ENCODE measurements at places on chromosomes 7 and 10.
A peak's percentile ranks its signal among the peaks of the same experiment; 100 is the strongest.

- DNase-seq = no peak
These were observed 125.0 kb upstream of the NPY start for GRCh38 chr7:24158975-24159374.

GRCh38 chr7:42478717-42479116 lies 241.7 kb upstream of the GLI3 start:
- DNase-seq = no peak

GRCh38 chr7:22420973-22421635 lies 64.2 kb upstream of the RAPGEF5 start:
- DNase-seq = no peak

- no peak for DNase-seq
These were observed 81.8 kb upstream of the GPR26 start for GRCh38 chr10:123584419-123584775.

DNA sequence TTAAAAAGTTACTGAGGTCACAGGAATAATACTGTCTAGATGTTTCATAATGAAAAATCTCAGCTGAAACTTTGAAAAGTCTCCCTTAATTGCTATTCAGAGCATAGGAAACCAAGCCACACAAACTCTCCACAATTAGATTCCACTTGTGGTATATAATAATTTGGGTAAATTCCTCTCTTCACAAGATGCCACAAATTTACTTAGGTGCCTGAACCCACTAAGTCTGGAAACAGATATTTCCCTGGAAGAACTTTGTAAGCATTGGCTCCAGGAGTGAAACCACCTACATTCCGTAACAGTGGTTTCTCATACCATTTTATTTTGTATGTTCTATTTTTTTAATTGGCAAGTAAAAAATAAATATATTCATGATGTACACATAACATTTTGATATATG lies 493.4 kb downstream of the SEMA3D start:
- DNase-seq = no peak

DNA sequence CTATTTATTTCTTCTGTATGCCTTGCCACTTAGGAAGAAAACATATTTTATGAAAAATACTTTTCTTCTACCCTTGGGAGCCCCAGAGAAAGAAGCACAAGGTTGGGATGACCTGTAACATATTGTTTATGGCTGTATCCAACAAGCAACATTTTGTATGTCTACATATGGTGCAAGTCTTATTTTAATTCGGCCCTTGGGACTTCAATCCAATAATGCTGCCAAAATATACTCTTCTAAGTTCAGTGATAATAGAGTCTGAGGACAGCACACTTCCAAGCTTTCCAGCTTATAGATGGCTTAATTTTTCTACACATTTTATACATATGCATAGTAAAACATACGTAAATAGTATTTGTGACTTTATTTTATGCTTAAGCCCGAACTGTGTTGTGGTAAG lies 318.5 kb upstream of the SEMA3A start:
- no peak for DNase-seq

DNA sequence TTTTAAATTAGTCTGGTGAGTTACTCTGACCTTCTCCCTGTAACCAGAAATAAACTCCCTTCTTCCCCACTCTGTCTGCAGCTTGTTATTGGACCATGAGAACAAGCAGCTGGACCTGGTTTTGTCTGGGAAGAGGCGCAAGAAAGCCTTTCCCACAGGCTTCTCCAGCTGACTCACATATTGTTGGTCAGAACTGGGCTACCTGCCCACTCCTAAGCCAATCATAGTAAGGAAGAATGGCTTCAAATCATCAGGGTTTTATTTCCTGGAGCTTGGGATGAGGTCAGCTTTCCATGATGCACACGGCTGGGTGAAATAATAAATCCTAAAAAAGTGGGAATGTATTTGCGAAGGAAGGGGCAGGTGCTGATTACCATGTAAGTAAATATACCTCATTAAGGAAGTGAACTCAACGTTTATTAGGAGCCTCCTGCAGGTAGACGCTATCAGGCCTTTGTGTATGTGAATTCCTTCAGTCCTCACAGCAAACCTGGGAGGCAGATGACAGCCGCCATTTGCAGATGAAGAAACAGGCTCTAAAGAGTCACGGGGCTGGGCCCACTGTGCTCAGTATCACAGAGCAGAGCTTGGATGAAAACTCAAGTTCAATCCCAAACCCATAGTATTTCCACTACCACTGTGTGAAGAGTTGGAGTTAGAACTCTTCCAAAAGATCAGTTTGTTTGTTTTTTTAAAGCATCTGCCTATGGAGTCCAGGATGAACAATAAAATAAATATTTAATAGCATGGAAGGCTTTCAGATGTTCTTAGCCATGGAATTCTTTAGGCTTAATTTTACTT lies 32.8 kb downstream of the IL15RA start:
- no peak for DNase-seq

GRCh38 chr10:88883448-88883809 lies 3.4 kb downstream of the STAMBPL1 start:
- peak; percentile 53 for DNase-seq

DNA sequence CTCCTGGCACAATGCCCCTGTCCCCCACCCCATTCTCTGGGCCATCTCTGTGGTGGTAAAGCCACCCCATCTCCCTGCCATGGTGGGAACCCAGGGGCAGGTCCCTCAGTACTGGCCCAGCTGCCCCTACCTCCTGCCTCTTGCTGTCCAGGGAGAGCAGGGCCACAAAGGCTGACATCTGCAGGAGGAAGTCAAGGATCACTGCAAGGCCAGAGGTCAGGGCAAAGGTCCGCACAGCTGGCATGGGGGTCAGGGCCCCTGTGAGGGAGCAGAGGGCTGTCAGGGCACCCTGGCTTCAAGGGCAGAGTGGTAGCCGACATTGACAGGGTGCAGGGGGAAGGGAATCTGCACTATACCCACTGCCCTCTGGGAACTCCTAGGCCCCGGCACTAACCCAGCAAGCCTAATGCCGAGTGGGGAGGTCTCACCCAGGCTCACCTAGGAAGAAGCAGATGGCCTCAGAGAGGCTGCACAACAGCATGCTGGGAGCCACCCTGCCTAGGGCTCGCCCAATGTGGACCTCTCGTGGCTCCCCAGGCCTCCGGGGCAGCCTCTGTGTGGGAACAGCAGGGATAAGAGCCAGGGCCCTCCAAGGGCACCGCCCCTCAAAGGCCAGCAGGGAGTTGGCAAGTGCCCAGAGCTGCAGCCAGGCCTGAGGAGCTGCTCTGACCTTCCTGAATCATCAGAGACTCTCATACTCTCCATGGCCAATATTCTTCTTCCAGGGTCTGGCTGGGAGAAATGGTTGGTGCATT lies 7.7 kb downstream of the NPC1L1 start:
- DNase-seq = no peak

DNA sequence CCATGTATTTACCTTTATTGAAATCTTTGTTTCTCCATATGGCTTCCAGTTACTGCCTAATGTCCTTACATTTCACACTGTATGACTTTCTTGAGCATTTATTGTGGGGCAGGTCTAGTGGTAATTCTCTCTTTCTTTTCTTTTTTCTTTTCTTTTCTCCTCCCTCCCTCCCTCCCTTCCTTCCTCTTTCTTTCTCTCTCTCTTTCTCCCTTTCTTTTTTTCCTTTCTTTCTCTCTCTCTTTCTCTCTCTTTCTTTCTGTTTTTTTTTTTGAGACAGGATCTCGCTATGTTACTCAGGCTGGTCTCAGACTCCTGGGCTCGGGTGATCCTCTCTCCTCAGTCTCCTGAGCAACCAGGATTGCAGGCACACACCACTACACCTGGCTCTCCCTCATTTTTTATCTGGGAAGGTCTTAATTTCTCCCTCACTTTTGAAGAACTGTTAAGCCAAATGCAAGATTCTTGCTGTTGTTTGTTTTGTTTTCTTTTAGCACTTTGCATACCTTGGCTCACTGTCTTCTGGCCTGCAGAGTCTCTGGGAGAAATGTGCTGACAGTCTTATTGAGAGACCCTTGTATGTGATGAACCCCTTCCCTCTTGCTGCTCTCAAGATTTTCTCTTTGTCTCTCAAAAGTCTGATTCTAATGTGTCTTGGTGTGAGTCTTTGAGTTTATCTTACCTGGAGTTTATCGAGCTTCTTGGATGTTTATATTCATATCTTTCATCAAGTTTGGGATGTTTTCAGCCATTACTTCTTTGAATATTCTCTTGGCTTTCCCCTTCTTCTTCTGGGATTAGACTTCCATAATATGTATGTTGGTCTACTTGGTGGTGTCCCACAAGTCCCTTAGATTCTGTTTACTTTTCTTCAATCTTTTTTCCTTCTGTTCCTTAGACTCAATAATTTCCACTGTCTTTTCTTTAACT lies 79.0 kb upstream of the CCNY start:
- no peak for DNase-seq
